ENCODE measurements at places on chromosomes 7 and 10. TPM values are rescaled to one million over a fixed set of nuclear protein-coding genes. Genes with fewer than 3 reads are reported as not detected.

The GJD4 gene
- polyA plus RNA-seq: not detected

The C10orf105 gene
- polyA plus RNA-seq: not detected

The RAB19 gene
- polyA plus RNA-seq: not detected

The BMPER gene
- 10.9 TPM for polyA plus RNA-seq

The ASAH2B gene
- 8.2 TPM for polyA plus RNA-seq

The SLC4A2 gene
- 2.2 TPM for polyA plus RNA-seq

The AKR1D1 gene
- polyA plus RNA-seq: not detected

The KEL gene
- polyA plus RNA-seq: not detected

The MRPS33 gene
- 488 TPM for polyA plus RNA-seq

The CDH23 gene
- 7.6 TPM for polyA plus RNA-seq
